ENCODE measurements at places on chromosomes 3 and 15.

DNA sequence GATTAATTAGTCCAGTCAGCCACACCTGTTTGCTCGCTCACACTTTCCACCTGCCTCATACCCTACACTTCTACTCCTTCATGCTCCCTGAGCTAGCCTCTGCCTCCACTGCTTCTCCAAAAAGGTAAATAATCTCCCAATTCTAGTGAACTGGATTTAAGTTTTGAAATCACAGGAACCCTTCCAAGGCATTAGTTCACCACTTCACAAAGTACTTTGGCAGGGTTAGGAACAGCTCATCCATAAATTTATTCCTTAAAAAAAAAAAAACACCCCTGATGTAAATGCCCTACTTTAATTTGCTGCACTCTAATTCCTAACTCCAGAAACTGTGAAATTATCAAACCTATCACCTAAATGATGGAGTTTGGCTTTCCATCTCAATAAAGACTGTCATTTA lies 58.3 kb downstream of the GADL1 start:
- DNase-seq: no peak

GRCh38 chr15:38844736-38845135 lies 280.1 kb upstream of the RASGRP1 start:
- no peak for DNase-seq

DNA sequence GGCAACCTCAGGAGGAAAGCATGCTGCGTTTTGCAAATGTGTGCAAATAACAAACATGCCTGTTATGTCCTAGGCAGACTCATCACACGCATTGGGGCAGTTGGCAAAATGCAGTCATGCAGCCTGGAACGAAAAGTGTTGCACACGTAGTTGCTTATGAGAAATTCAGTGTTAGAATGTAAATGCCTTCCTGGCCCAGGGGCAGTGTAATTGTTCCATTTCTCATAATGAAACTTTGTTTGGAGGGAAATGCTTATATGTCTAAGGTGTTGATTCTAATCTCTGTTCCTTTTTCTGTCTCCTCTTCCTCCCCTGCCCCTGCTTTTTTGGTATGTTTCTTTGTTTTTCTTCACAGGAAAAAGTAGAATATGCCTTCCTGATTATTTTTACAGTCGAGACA lies 156.0 kb downstream of the CACNA1D start:
- no peak for DNase-seq

DNA sequence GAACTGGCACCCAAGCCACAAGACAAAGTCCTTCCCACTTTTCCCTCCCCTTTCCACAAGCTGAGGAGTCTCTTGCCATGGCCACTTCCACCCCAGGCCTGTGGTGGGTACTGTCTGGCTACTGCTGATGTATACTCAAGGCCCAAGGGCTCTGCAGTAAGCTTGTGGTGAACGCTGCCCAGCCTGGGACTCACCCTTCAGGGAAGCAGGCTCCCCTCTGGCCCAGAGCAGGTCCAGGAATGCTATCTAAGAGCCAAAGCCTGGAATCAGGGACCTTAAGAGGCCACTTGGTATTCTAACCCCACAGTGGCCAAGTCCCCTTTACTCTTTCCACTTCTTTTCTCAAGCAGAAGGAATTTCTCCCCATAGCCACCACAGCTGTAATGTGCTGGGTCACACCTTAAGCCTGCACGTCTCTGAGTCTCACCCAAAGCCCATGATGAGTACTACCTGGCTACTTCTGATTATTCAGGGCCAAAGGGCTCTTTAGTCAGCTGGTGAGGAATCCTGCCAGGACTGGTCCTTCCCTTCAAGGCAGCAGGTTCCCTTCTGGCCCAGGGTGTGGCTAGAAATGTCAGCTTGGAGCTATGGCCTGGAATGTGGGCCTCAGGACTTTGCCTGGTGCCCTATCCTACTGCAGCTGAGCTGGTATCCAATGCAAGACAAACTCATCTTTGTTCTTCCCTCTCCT lies 4.0 kb downstream of the PATL2 start:
- DNase-seq: no peak

DNA sequence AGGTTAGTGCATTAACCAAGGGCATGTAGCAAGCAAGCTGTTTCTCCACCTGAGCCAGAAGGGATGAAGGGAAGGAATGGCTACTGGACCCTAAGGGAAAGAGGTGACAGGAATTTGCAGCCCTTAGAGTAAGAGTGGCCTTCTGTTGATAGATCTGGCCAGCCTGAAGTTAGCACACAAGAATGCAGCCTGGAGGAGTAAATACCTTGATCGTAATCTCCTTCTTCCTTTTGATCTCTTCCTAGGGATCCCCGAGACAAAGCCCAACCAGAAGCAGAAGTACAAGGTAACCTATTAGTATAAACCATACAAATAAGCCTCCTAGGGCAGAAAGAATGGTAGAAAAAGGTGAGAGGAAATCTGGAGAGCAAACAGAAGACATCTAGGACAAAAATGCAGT lies 134.6 kb downstream of the ATP8B4 start:
- no peak for DNase-seq

DNA sequence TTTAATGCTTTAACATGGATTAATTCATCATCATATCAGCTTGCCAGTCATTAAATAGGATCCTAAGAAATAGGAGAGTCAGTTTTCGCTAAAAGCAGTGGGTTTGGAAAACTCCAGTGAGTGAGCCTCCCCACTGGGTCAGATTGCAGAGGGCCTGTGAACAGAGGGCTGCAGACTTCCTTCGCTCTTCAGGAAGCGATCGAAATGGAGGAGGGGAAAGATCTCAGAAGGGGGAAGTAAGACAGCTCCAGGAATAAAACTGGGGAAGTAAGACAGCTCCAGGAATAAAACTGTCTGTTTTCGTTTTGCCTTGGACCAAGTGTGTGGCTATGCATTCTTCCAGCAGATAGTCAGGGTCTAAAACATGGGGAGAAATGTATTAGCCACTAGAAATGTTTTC lies 124.8 kb upstream of the C15orf61 start:
- DNase-seq: no peak
